ENCODE measurements at places on chromosomes 1 and 21.

DNA sequence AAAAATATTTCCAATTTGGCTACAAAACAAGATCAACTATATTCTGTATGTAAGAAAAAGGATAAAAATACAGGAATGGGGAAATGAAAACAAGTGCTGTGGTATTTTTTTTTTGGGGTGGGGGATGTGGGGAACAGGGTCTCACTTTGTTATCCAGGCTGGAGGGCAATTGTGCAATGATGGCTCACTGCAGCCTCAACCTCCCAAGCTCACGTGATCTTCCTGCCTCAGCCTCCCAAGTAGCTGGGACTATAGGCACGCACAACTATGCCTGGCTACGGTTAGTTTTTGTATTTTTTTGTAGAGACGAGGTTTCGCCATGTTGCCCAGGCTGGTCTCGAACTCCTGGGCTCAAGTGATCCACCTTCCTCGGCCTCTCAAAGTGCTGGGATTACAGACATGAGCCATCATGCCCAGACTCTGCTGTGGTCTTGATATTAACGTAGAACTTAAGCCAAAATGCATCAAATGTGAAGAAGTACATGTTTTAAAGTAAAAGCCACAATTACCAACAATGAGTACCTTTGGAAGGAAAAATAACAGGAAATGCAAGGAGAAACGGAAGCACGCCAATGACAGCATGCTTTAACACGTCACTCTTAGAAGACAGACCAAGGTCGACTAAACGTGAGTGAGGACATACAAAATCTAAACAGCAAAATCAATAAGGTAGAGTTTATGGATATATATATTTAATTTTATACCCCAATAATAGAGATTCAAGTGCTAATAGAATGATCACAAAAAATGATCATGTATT is 8.8 kb upstream of the ABCB10 start:
- DNase-seq: no peak

DNA sequence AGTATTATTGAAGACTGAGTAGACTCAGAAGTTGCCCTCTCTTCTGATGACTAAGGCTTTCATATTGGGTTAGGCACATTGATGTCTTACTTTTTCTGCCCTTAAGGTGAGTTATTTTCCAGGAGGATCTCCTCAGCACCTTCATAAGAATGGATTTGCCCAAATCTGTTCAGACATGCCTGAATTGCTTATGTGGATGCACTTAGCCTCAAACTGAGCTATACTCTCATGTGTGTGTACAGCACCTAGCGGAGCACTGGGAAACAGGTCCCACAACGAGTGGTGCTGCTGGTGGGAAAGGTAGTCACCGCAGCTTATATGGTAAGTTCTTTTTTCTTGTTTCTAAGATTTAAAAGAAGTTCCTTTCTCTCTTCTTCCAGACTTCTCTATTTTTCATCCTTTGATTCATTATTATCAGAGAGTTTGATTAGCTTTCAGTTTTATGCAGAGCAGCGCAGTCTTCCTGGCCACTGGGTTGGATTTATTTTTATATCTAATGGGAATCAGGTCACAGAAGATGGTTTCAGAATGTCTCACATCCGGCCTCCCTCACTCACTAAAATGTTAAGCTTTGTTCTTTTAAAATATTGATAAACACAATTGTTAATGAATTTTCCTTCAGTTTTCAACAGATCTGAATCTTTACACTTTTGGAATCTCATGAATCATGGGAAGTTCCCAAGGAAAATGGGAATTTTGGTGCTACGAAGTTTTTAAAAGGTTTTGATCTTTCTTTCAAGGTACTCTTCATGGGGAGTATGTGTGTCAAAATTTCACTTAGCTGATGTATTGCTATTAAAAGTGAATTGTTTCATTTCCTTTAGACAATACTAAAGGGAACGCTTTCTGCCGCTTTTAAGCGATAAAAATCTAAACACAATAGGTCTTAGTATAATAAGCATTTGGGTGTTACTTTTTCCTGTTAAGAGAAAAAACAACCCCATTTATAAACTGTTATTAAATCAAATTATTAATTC is 58.5 kb downstream of the EXTL2 start:
- DNase-seq: no peak

GRCh38 chr1:151864411-151864810 is 10.9 kb upstream of the THEM5 start:
- DNase-seq: no peak

DNA sequence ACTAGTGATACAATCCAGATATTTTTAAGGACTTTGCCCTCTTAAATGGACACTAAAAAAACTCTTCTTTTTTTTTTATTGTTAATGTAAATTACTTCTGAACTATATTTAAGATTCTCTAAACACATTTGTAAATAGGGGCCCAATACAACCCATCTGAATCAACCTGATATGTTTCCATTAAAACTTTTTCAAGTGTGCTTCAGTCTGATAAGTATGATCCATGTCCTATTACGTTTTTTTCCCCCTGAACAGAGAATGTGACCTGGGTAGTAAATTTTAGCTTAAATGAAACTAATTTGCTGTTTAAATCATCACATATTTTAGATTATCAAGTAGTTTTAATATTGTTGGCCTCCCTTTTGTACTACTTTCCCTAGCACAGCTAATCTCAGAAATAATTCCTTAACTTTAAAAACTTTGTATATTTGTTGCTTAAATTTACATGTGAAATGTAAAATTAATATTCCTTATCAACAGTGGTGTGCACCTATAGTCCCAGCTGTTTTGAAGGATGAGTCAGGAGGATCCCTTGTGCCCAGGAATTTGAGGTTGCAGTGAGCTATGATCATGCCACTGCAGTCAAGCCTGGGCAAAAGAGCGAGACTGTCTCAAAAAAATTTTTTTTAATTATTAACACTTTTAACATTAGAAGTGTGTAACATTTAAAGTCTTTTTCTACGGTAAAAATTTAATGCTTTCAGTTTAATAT is 3.0 kb upstream of the PKN2 start:
- DNase-seq: no peak

DNA sequence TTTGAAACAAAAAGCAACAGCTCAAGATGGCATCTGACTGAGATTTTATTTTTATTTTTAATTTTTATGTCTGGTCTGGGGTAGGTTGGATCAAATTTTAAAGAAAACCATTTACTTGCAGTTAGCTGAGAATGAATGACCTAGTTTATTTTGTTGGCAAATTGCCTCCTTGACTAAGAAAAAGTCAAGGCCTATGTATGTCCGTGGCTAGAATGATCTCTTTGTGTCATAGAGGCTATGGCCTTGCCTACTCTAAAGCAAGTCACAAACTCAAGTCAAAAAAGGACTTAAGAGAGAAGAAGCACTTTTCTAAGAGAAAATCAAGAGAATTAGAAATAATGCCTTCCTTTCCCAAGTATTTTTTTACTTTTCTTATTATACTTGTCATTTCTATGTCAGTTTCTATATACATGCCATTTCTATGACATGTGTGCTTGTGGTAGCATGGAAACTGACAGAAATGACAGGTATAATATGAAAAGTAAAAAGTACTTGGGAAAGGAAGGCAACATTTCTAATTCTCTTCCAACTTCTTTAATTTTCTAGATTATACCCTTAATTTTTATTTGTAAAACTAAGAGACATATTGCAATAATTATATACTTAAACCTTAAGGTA is 136.7 kb downstream of the CENPF start:
- DNase-seq: no peak

- DNase-seq: no peak
These were observed 26.4 kb downstream of the GNG4 start for GRCh38 chr1:235622936-235623779.

- DNase-seq: no peak
These were observed 23.5 kb downstream of the PANK4 start for GRCh38 chr1:2502661-2503553.

GRCh38 chr1:225847610-225848009 is 34.6 kb downstream of the TMEM63A start:
- DNase-seq: no peak

DNA sequence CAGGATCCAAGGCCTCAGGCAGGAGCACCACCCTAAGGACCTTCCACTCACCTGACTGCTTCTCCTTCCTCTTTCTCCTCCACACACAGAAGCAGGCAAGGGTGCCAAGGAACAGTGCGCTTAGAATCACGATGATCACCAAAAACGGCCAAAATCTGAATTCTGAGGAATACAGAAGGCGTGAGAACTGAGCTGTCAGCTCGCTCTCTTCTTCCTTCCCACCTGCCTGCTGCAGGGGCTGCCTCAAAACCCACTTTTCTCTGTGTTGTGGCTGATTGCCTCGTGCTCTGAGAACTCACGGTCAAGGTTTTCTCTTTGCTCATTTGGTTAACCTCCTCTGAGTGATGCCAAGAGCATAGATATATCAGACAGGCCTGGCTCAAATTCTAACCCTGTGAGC is 23.8 kb downstream of the CD244 start:
- no peak for DNase-seq

DNA sequence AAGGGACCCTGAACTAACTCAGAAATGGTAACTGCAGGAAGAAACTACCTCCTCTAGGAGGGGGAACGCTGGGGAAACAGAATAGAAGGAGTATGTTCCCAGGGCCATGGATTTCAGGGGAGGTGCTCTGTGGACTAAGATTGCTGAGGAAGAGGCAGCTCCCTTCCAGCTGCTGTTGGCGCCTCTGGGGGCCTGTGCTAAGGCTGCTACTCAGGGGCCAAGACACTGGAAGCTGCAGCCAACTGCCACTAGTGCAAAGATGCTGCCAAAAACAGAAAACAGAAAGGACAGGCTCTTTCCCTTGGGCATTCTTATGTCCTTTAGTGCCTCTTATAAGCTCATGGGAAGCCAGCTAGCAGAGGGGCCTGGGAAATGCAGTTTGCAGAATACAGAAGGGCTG is 58.0 kb upstream of the SGIP1 start:
- no peak for DNase-seq

- DNase-seq: no peak
These were observed 89.9 kb downstream of the FOXD2 start for GRCh38 chr1:47527653-47528272.

DNA sequence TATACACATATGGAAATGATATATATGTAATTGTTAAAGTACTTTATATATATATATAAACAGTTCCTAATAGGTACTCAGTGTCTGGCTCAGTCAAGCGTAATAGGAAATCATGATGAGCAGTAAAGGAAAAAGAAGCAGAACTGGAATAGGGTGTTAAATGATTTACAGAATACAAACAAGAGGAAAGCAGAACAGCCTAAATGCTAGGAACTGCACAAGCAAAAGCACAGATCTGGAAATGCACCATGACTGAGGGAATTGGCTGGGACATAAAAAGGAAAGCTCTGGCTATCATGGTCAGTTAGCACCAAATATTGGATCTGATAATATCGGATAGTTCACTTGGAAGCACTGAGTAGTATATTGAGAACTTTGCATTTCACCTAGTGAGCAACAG is 51.8 kb downstream of the SLC44A5 start:
- DNase-seq: no peak

DNA sequence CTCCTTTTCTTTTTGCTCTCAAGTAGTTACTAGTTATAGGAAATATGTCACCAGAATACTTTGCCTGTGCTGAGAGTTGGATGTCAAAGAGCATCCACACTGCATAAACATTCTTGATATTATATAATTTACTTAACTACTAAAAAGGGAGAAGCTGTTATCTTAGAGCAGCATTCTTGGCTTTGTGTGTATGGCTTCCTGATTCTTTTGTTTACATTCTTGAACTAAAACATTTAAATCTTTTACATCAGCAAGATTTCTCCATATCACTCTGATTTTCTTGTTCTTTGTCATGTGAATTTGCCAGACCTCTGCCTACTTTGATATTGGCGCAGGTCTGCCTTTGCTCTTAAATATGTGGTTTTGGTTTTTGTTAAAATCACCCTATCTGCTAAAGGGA is 48.8 kb downstream of the SUCO start:
- no peak for DNase-seq

DNA sequence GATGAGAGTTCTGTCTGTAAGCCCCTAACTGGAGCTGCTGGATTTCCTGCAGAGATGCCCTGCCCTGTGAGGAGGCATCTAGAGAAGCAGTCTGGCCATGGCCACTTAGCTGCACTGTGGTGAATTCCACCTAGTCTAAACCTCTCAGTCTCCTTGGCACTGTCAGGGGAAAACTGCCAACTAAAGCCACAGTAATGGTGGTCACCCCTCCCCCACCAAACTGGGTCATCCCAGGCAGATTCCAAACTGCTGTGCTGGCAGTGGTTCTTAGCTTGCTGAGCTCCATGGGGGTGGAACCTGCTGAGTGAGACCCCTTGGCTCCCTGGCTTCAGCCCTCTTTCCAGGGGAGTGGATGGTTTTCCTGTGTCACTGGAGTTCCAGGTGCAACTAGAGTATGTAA is 740.6 kb downstream of the RWDD3 start:
- no peak for DNase-seq

DNA sequence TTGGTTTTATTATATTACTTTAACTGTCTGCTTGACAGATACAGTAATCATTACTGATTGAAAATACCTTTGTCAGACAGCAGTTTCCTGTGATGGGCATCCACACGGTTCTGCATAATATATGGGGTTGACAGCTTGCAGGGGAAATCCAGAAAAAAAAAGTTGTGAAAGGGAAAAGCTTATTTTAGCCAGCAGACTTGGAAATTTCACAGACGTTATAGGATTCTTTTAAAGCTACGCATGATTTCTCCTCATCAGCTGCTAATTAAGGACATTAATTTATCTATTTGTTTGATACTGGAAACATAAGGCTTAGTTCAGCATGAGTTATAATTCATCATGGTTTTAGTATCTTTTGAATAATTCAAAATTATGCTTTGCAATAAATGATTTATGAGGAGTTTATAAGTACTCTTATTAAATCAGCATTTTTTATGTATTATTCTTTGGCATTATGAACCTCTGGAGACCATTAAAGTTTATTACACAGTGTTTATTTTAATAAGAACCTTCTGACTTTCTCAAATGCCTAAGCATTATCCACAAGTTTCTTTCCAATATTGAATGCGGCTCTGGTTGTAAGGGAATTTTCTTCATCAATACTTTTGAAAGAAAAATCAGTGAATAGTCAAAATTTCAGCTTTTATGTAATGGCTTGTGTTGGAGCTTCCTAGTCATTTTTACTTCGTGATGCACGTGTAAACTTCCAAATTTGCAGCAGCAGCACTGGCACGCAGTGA is 235.3 kb upstream of the KCNK2 start:
- no peak for DNase-seq

GRCh38 chr1:65432918-65433317 is 12.4 kb downstream of the LEPR start:
- DNase-seq: no peak

GRCh38 chr1:206686478-206687249 is 2.0 kb downstream of the MAPKAPK2 start:
- no peak for DNase-seq

DNA sequence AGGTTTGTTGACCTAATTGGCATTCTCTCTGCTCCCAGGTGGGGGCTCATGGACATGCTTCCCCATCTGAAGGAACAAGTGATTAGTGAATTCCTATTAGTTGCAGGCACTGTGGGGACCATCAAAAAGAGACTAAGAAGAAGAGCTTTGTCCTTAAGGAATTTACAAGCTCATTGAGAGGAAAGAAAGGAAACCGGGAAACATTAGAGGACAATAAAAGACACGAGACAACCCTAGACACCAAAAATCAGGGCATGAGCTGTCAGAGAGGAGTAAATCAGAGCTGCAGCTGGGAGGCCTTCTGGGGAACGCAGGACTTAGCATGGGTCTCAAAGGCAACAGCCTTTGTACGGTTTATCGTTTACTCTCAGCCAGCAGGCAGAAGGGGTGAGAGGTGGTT is 45.1 kb downstream of the BACE2 start:
- no peak for DNase-seq

GRCh38 chr1:174676856-174677255 is 229.1 kb downstream of the GPR52 start:
- DNase-seq: no peak
